ENCODE measurements at places on chromosomes 3 and 15. TPM values are rescaled to one million over a fixed set of nuclear protein-coding genes. Genes with fewer than 3 reads are reported as not detected.
A peak's percentile ranks its signal among the peaks of the same experiment; 100 is the strongest.

GRCh38 chr15:35777061-35777460, 231.1 kb upstream of the DPH6 start:
- DNase-seq, result no peak

DNA sequence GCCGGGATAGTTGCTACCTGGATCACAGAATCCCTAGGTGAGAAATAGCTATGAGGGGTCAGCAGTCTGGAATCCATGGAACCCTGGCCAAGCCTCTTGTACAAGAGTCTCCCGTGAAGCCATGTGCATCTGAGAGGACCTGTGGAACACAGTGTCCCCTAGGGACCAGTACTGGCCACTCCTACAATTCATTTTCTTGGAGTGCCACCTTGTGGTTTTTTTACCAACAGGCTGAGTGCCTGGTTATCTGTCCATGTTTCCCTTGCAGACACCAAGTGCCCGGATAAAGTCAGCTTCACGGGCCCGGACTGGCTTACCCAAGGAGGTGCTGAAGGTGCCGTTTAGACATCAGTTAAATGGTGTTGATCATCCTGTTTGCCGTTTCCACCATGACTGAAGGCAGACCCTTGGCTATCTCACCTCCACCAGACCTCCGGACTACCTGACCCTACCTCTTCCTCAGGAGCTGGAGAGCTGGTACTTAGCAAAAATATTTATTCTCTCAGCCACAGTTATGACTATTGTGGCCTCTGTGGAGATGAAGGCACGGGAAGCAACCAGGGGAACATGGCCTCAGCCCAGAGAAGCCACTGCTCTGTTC, 93.9 kb downstream of the RBPMS2 start:
- peak; percentile 54 for DNase-seq

DNA sequence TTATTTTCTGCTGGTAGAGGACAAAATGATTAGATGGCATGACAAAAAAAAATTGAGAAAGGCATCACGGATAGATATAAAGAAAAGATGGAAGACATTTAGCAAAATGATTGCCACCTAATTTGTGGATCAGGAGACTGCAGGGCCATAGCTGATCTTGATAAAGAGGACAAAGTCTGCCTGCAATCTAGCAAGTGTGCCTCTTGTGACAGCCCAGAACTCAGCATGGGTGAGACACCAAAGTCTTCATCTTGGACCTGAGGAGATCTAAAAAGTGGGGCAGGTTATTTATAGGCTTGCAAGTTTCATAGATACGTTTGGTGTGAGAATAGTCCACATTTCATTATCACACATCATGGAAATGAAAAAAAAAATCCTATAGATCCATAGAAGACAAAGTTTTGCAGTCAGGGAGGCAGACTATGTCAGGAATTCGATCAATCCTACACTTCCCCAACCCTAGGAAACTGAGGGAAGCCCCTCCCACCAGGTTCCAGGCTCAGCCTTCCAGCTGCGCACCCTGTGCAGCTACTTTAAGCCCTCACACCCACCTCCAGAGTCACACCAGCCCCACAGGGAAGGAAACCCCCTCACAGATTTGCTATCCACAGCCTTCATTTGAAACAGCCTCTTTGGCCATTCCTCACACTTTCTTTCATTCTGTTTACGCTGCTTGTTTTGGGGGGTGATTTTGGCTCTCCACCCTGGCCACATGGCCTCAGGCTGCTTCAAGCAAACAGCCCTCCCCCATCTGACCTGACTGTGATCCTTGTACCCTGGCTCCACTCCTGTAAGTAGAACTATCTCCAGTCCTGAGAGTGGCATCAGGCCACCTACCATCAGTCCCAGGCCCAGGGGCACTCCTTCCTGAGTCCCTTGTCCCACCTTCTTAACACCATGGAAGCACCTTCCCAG, 28.1 kb upstream of the KLHL6 start:
- DNase-seq, result no peak

CCR8 gene
- not detected for total RNA-seq

CRYGS gene
- total RNA-seq, result 0.81 TPM

DNA sequence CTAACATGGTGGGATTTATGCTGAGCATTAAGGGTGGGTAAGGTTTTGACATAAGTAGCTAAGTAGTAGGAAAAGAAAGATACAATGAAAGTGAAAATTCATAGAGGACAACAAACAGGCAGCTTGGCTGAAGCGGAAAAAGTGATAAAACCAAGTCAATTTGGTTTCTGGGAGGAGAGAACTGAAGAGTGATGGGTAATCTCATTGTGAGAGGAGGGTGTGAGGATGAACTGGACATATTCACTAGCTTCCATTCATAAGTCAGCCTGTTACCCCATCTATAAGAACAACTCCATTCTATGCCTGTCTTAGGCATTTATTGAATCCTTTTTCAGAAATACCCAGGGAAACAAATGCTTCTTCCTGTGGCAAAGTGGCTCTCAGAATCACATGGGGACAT, 67.1 kb upstream of the BBX start:
- no peak for DNase-seq

GRCh38 chr3:157160658-157161424, 894 bp upstream of the CCNL1 start:
- no peak for DNase-seq

GRCh38 chr15:91258415-91258759, 158.3 kb downstream of the SV2B start:
- peak; percentile 61 for DNase-seq

- no peak for DNase-seq
Measured at GRCh38 chr3:192229866-192230265, 497.5 kb downstream of the FGF12 start.

GP5 gene
- total RNA-seq, result 0.27 TPM

DNA sequence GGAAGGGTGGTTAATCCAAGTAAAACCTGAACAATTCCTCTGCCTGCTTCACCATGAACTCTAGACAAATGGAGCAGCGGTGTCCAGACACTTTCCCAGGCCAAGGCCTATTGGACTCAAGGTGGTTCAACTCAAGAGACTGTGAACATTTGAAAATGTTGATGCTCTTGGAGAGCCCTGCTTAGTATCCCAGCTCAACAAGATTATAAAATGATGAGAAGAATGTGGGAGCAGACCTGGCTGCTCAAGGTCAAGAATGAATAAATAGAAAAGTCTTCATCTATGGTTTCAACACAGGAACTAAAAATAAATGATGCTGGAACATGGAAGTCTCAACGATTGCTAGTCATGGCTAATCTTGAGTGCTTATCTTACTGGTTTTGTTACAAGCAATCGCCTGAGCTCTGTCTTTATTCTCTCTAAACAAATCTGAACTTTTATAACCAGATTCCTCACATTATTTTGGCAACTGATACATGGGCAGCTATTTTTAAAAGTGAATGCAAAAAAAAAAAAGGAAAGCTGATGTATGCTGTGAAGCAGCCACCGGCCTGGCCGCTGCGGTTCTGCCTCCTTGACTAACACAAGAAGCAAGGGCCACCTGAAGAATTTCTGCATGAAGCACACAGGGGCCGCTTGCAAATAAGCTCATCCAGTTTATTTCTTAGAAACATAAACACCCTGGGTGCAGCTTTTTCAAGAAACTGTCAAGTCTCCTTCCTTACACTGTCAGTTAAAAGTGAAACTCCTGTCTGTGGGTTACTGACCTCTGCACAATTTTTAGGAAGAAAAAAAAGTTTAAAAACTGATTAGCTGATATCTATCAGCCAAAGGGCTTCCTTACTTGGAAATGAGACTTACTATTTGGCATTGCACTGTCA, 120.1 kb upstream of the ARHGEF3 start:
- DNase-seq, result no peak

CAMK2N2 gene
- not detected for total RNA-seq

GRCh38 chr15:66515901-66516322, 10.8 kb downstream of the ZWILCH start:
- no peak for DNase-seq

- DNase-seq, result no peak
Measured at GRCh38 chr3:190911382-190911781, 48.9 kb upstream of the GMNC start.

- no peak for DNase-seq
Measured at GRCh38 chr3:160139291-160139690, 85.9 kb upstream of the C3orf80 start.

DNA sequence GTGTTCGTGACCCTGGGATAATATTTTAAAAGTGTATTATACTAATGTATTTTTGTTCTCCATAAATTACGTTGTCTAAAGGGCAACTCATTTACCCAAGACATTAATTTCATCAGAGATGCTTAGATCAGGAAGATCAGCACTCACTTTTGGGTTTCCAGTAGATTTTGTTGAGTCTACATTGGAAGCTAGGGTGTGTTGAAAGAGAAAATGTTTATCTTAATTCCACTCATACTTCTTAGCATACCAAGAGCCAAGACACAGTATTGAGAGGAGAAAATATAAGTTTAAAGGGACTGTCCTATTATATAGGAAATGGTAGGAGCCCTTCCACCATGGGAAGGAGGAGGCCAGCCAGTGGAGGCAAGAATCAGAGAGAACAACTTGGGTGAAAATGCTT, 412.9 kb upstream of the RGMA start:
- no peak for DNase-seq

- DNase-seq, result no peak
Measured at GRCh38 chr3:45367453-45367871, 20.9 kb upstream of the LARS2 start.

GRCh38 chr15:96619174-96619573, 288.7 kb downstream of the NR2F2 start:
- DNase-seq, result no peak

GRCh38 chr3:71726146-71726545, 944 bp upstream of the EIF4E3 start:
- DNase-seq, result no peak

DNA sequence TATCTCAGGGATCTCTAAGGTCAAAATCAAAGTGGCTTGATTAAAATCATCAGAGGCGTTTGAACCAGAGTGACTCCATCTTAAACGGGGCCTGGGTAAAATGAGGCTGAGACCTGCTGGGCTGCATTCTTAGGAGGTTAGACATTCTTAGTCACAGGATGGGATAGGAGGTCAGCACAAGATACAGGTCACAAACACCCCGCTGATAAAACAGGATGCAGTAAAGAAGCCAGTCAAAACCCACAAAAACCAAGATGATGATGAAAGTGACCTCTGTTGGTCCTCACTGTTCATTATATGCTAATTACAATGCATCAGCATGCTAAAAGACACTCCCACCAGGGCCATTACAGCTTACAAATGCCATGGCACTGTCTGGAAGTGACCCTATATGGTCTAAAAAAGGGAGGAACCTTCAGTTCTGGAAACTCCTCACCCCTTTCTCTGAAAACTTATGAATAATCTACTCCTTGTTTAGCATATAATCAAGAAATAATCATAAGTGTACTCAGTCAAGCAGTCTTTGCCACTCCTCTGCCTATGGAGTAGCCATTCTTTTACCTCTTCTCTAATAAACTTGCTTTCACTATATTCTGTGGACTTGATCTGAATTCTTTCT, 143.3 kb upstream of the SLCO3A1 start:
- DNase-seq, result no peak

GRCh38 chr15:93020976-93021772, 67.8 kb downstream of the RGMA start:
- DNase-seq, result no peak

GRCh38 chr15:59924812-59925522, 79.1 kb upstream of the FOXB1 start:
- DNase-seq, result no peak

DNA sequence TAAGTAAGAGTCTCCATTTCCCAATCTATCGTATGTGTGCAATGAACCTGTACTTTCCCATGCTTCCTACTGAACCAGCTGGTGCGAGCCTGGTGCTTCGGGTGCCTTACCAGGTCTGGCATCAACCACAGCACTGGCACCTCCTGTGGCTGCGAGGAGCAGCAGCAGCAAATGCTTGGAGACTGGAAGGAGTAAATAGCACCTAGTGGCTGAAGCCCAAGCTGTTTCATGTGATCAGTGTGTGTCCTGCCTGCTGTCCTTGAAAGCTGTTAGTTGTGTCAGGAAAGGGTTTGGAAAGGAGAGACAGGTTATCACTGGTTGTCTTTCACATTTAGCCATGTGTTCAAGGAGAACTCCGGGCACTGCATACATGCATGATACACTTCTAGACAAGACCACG, 31.8 kb downstream of the PCOLCE2 start:
- DNase-seq, result no peak

SYNPR gene
- total RNA-seq, result under 0.01 TPM

GRCh38 chr3:140377644-140378043, 300.2 kb upstream of the TRIM42 start:
- no peak for DNase-seq

MTFMT gene
- total RNA-seq, result 10.0 TPM

DNA sequence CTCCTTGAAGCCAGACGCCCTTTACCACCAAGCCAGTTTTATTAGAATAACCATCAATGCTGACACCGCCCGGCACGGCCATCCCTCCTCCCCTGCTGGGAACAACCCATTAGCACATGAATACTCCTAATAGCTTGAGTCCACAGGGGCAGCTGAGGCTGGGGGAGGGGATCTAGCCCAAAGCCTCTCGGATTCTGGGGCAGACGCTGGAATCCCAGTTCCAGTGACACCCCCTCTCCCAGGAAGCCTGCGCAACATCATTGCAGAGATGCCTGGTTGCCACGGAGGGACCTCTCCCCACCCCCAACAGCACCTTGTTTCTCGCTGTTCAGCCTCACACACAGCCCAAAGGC, 1.2 kb upstream of the LINGO1 start:
- DNase-seq, result no peak

GRCh38 chr3:172449466-172450149, 1.4 kb upstream of the GHSR start:
- DNase-seq, result peak; percentile 44

- no peak for DNase-seq
Measured at GRCh38 chr3:7000501-7000900, 139.6 kb downstream of the GRM7 start.

DNA sequence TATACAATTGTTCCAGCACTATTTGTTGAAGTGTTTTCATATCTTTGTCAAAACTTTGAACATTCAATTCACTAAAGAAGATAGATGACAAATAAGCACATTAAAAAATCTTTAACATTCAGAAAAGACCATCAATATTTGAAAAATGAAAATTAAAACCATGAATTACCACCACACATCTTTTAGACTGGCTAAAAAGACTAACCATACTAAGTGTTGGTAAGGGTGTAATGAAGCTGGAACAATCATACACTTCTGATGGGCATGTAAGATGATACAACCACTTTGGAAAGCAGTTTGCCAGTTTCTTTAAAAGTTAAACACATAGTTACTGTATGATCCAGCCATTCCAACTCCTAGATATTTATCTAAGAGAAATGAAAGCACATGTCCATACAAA, 33.7 kb downstream of the LARP6 start:
- no peak for DNase-seq

Data from hematopoietic multipotent progenitor cell (in vitro differentiated cells).